Stimulated activated CD4-positive, alpha-beta T cell treated with anti-CD3 and anti-CD28 coated beads, Interleukin-2, amount 100 ng/mL, for 4 hours (primary cell): ENCODE measurements at places on chromosomes 2 and 18.

DNA sequence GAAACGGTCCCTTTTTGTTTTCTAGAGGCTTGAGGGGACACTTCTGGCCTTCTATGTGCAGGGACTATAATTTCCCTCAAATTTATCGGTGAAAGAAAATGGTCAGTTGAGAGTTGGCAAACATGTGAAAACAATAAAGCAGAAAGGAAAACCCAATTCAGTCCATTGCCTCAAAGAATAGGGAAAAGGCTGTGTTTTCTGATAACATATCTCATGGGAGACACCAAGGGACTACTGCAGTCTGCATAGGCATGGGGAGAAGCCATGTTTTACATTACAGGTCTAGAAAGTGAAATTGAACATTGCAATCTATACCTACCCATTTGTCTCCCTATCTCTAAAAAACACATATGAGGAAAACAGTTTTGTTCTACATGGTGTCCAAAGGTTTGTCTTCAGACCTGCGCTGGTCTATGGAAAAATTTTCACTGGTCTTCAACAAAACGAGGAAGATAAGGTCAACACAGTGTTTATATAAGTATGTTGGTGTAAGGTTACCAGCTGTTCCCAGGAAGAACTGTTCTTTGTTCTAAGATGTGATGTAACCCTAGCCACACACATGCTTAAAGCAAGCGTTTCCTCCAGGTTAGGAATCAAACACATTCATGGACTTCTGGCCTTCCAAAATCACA lies 179.7 kb downstream of the MREG start:
- no peak for DNase-seq

DNA sequence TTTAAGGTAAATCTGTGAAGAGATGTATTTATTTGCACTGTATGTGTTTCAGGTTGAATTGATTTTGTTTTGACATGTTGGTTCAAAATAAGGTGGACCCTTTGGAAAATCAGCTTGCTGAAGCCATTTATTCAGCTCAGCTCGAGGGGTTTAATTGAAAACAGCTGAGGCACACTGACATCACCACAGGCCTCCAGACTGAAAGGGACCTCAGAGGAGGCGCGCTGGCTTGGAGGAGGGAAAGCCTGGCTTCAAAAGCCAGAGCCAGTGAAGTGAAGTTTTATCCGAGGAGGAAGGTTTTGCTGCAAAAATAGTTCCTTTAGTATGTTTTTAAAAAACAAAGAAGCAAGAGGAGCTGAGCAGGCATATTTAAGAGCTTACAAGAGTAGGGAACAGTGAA lies 26.9 kb upstream of the DNMT3A start:
- DNase-seq = no peak

DNA sequence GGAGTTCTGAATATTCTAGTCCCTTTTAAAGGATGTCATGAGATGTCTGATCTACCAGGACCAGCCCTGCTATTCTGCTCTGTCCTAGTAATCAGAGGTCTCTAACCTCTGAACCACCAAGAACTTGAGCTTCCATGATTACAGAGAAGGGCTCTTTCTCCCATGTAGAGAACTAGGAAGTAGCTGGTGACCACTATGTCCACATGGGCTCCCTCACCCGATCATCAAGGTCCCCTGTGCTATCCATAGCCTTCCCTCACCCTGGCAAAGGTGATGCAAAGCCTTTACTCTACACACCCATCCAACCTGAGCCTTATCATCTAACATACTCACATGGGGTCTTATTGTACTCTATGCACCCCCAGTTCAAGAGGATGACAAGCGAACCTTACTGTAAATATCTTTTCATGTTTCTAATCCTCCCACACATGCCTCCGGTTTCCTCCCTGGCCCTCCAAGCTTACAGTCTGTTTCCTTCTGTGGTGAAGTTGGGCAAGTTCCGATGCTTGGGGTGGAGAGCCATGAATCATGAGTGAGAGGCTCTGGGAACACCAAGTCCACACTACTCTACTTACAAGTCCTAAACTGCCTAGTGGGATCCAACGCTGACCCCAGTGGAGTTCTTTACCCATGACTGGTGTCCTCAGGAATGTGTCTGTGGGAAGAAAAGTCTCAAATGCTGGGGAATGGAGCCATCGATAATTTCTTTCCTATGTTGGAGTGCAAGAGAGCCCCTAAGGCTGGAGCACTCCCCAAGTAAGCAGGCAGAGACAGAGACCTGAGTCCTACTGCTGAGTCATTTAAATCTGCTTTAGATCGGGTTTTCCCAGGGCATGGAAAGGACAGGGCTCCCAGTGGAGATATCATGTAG lies 73.3 kb upstream of the KLF7 start:
- peak; percentile 15 for DNase-seq

DNA sequence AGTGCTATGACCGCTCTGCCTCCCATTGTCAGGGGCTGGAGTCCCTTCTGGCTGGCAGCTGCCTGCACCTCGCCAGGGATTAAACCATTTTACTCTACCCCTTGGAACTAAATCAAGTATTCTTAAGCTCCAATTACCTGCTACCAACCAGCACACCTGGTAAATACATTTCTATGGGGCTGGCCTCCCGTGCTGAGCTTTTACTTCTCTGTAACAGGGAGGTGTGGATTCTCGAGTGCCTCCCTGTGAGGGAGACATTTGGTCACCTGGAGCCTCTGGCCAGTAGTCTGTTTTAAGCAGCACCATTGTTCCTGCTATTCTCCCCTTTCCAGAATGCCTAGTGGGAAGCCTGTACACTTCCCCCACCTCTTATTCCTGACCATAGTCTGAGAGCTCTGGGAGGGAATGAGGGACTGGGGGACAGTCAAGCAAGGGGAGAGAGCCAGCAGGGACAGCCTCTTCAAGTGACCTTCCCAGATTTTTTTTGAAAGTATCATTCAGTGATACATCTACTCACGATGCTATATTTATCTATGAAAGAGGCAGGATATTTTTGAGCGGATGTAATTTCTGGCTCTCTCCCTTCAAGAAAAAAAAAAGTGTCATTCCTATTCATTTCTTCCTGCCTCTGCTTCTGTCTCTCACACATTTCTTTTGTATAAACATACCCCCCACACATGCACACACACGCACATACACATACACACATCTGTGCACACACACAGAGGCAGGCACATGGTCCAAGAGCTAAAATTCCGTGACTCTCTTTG lies 112.8 kb downstream of the CAPN13 start:
- no peak for DNase-seq

GRCh38 chr18:51339856-51340255 lies 142.4 kb upstream of the MEX3C start:
- DNase-seq = no peak

DNA sequence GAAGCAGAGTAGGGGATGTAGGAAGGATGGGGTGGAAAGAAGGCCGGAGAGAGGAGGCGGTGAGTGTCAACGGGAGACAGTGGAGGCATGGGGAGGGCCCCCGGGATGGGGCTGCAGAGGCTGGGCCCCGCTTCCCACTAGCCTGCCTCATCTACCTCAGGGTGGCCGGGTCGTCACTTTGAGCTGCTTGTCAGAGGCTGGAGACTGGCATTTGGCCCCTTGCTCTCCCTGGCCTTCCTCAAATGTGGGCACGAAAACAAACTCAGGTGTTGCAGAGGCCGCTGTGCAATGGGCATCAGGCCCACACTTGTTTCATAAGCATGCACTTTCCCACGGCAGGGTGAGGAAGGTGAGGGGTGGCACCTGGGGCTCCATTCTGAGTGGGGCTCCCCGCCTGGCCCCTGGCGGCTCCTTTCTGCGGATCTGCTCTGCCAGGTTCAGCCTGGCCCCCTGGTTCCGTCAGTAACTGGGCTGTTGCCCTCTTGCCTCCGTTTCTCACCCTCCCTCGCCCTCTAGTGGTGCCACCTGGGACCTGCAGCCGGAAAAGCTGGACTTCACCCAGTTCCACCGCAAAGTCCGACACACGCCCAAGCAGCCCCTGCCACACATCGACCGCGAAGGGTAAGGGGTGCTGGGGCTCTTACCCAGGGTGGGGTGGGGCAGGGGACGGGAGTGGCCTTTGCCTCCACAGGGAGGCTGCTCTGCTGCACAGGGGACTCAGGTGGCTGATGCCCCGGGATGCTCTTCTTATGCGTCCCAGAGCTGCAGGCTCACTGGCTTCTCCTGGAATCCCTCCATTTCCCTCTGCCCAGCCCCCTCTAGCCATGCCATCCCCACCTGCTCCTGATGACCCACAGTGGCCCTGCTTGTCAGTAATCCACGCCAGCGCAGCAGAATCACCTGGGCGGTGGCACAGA lies 125.4 kb downstream of the CTIF start:
- DNase-seq = peak; percentile 14

DNA sequence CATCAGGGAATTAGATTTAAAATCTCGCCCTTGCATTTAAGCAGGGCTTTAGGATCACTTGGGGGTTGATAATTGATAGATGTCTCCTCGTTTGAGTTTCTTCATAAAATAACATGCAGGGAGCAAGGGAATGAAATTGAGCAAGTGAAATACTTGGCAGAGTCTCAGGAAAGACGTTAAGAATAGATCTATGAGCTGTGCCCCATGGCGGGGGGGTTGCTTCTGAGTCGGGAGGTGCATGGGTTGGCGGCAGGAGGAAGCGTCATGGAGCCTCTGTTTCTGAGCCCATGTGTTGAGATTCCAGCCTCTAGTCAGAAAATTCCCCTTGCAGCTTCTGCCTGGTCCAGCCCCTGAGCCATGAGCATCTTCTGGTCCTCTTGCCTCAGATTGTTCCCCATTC lies 82.0 kb downstream of the APOB start:
- no peak for DNase-seq

DNA sequence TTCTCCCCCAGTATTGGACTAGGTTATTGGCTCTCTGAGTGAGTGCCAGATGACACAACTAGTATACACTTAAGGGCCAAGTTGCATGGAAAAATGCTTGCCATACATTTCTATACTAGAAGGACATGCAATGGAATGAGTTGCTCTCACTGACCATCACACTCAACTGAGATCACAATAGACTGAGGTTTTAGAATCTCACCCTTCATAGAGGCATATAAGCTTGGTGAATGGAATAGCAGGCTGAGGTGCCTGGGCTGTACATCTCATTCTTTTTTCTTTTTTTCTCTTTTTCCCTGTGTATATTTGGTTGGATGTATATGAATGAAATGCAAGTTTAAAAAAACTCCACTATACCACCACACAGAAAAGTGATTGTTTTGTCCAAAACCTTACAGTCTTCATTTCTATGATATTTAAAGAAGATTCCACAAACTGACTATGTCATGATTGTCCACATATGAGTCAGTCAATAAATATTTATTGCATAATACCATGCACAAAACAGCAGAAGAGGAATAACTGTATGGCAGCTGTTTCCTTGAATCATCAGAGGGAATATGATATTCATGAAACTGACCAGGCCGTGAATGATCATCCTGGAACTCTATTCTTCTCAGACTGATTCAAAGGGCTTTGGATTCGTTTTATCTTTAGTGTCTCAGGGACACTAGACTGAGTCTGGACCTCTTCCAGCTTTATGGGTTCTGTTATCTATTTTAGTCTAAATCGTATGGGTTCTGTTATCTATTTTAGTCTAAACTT lies 122.6 kb upstream of the STK17B start:
- no peak for DNase-seq

GRCh38 chr2:95049683-95049955 lies 24.1 kb downstream of the MAL start:
- no peak for DNase-seq

DNA sequence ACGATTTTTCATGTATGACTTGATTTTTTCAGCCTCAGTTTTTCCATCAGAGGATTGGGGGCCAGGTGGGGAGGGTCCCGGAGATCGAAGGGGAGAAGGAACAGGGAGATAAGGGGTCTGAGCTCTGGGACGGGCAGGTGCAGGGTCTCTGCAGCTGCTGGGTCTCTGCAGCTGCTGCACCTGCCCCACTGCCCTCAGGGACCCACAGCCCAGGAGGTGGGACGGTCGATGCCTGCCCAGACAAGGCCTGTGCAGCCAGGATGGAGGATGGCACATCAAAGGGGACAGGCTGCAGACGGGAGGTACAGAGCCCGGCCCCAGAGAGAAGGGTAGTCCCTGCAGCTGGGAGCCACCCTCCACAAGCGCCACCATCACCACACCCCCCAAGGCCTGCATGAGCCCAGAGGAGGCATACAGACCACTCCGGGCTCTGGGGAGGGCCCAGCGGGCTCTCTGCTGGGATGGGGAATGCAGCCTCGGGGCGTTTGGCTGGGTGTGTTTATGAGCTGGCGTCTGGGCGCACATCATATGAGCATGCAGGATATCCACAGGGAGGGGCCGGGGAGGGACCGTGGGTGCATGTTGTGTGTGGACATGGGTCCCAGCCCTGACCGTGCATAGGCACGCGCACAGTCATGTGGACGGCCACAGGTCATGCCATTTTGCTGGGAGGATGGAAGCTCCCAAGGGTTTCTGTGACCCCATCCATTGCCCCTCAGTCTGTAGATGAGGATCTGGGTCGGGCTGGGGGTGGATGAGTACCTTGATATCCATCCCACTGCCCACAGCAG lies 34.9 kb upstream of the GPC1 start:
- DNase-seq = no peak

DNA sequence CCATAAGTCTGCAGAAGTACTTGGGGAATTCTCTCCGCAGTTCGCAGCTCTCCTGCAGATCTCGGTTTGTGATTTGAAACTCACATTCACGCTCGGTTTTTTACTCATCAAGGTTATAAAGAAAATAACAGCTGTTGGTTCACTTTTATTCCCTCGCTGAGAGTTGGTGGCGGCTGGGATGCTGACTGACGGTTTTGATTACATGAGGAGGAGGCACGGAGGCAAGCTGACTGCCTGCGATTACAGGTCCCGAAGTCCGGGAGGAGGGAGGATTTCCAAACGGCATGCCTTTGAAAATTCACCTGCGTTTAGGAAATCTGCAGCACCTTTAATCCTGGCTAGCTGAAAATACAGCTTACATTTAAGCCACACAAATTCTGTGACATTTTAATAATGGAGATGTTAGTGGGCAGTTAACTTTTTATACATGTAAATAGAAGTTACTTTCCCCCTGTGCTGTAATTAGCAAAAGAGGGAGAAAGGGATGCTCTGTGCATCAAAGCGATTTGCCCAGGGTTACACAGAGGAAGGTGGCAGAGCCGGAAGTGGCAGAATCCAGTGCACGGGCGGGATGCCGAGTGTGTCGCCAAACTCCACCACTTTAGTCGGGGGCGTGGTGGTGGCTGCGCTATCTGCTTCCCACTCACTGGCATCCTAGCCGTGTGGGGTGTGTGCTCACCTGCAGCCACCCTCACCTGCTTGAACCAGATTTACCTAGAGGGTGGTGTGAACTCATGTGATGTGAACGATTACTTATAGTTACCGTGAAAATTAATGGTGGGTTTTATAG lies 14.7 kb downstream of the AGAP1 start:
- no peak for DNase-seq

DNA sequence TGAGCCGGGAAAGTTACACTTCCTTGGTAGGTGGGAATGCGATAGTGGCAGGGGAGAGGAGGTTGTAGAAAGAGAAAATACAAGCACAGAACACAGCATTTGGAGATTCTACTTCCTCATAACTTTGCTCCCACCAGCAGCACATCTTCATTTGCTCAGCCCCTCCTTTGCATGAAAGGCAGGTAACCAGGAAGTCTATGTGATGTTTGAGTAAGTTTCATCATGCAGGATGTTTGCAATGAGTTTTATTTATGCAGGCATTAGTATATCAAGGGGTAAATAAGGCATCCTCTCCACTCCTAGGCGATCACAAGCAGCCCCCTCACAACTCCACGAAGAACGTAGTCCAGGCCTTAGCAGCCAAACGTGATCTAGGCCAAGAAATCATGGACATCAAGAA lies 5.0 kb downstream of the RNF152 start:
- DNase-seq = no peak

- no peak for DNase-seq
These were observed 92.2 kb upstream of the TGFA start for GRCh38 chr2:70645733-70646419.
